ENCODE measurements at places on chromosomes 7 and 10.

DNA sequence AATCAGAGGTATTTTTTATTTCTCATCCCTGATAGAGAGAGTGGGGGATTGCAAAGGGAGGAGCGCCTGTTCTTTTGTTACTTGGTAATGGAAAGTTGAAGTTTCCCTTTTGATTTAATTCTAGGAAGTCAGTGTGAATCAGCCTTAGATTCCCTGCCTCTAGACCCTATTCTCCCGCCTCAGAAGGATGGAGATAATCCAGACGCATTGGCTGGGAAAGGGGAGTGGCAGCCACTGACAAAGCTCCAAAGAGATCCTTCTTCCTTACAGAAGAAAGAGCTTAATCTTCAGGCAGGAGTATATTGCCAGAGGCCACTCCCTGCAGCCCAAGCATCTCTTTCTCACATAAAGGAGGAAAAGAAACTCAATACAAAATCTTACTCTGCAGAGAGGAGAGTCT is 122.3 kb upstream of the GALNT17 start:
- DNase-seq: no peak

DNA sequence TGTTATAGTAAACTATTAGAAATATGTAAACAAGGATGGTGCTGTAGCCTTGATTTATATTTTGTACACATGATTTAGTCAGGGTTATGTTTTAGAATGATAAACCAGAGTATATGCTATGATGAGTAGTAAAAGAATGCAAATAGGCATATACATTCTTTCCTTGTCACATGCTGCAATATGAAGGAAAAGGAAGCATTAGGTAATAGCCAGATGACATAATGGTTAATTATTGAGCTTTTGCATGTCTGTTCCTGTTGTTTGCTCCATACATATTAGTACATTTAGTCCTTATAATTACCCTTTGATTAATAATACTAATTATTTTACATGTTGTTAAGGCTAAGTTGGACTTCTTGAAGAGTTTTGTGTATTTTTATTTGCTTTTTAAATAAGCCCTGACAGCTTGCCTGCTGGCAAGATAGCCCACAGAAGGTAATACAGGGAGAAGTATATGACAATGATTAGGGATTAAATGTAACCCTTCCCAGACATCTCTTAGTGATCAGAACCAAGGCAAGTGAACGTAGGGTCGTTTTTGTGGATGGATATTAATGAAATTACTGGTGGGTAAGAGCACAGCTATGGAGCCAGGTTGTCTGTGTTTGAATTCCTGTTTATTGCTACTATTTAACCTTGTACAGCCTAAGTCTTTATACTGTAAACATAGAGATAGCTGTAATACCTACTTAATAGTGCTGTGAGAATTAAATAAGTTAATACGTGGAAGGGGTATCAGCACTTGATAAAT is 68.4 kb downstream of the PHTF2 start:
- DNase-seq: no peak

DNA sequence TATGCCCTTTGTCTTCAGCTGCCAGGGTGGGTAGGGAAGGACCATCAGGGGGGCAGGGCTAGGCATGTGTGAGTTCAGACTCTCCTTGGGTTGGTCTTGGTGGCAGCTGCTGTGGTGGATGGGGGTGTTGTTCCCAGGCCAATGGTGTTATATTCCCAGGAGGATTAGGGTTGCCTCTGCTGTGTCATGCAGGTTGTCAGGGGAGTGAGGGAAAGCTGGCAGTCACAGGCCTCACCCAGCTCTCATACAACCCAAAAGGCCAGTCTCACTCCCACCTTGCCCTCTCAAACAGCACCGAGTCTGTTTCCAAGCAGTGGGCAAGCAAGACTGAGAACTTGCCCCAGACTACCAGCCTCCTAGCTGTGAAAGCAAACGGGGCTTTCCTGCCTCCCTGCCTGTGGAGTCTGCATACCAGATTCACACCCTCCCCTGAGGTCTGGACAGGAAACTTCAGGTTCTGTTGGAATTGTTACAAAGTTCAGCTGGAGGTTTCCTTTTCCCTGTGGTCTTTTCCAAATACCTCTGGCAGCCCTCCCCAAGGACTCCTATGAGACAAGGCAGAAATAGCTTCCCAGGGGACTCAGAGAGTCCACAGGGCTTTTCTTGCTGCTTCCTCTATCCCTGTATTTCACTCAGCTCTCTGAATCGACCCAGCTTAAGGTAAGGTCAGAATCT is 1.4 kb downstream of the HYAL4 start:
- peak; percentile 39 for DNase-seq

DNA sequence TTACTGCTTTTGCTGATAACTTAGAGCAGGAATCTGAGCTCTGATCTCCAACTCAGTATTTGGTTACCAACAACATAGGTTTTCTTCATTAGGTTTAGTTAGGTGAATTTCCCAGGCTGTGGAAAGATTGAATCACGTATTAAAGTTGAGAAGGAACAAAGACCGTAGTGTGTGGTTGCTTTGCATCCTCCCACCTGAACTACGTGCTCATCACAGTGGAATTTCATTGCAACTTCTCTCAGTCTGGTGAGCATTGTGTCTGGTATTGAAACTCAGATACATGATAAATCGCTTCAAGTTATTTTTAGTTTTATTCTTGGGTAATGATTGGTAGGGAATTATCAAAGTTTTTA is 139.4 kb upstream of the AKR1E2 start:
- no peak for DNase-seq

DNA sequence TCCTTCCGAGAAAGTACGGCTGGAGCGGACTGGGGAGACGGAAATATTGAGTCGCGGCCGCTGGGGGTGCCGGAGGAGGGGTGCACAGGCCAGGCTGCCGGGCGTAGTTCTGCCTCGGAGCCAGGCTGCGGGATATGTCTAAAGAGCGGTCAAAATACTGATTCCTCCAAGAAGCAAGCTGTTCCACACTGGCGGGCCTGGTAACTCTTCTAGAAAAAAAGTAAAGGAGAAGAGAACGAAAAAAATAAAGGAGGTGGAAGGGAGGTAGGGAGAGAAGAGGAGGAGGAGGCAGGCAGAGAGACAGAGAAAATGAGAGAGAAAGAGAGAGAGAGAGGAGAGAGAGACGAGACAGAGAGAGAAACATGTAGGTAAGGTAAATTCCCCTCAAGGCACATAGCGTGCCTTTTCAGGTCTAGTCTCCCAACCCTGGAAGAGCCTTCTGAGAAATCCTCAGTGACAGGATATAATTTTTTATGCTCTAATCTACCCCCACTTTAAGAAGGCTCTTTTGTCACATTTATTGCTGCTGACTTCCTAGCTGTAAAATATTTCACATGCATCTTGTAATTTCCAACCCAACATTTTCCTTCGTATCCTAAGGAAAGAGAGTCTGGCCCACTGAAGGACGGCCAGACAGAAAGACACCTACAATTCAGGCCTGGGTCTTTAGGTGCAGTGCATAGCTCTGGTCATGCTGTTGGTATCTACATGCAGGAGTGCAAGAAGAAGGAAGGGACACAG is 5.7 kb downstream of the DLX5 start:
- DNase-seq: no peak

GRCh38 chr7:119197877-119198527 is 973.5 kb downstream of the ANKRD7 start:
- no peak for DNase-seq

DNA sequence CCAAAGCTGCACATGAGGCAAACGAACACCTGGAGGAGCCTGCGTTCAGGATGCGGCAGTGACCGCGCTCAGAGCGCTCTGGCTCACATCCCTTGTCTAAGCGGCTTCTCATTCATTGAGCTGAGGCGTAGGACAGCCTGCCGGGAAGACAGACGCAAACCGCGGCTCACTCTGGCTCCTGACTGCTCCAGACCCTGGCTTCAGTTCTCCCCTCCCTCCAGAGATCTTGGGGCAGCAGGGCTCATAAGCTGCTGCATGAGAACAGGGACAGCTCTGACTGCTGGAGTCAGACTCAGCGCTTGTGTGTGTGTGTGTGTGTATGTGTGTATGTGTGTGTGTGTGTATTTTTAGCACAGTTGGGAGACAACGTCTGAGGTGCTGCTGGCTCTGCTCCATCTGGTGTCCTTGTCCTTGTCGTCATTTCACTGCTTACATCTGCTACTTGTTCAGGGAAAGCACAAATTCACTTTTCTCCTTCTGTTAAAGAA is 15.8 kb upstream of the LYZL2 start:
- DNase-seq: peak; percentile 39

GRCh38 chr10:100330079-100330478 is at the start of gene PKD2L1:
TSS of gene PKD2L1 (minus strand) at chr10:100330228. CDS start at chr10:100330103, 125 bp downstream.
- no peak for DNase-seq

GRCh38 chr10:17024461-17024860 is 105.2 kb downstream of the CUBN start:
- no peak for DNase-seq

DNA sequence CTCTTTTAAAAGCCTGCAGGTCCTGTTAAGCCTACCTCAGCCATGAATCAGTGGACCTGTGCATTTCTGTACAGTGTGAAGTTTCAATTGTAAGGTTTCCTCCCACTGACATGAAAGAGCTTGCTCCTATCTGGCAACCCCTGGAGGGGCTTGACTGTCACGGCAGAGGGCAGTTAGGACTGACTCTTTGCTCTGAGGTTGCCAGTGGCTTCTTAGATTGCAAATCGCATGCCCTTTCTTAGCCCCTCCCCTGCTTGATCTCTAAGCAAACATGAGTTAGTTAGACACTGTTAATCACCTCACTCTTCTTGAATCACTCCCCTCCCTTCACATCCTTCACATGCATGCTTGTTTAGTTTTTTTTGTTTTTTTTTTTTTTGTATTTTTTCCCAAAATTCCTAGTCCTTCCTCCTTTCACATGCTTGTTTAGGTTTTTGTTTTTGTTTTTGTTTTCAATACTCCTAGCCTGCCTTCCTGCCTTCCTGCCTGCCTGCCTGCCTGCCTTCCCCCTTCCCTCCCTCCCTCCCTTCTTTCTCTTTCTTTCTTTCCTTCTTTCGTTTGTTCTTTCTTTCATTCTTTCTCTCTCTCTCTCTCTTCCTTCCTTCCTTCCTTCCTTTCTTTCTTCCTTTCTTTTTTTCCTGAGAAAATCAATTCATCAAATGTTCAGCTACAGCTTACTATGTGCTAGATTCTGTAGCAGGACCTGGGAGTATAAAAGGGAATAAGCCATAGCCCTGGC is 6.0 kb upstream of the HIPK2 start:
- DNase-seq: no peak

DNA sequence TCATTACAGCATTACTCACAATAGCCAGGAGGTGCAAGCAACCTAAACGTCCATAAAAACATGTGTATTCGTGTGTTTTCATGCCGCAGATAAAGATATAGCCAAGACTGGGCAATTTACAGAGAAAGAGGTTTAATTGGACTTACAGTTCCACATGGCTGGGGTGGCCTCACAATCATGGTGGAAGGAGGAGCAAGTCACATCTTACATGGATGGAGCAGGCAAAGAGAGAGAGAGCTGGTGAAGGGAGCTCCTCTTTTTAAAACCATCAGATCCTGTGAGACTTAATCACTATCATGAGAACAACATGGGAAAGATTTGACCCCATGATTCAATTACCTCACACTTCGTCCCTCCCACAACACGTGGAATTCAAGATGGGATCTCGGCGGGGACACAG is 33.0 kb downstream of the PDLIM1 start:
- no peak for DNase-seq

GRCh38 chr7:82335001-82335400 is 108.6 kb downstream of the CACNA2D1 start:
- no peak for DNase-seq

- no peak for DNase-seq
Measured at GRCh38 chr7:139582671-139583155, 59.2 kb downstream of the CLEC2L start.

DNA sequence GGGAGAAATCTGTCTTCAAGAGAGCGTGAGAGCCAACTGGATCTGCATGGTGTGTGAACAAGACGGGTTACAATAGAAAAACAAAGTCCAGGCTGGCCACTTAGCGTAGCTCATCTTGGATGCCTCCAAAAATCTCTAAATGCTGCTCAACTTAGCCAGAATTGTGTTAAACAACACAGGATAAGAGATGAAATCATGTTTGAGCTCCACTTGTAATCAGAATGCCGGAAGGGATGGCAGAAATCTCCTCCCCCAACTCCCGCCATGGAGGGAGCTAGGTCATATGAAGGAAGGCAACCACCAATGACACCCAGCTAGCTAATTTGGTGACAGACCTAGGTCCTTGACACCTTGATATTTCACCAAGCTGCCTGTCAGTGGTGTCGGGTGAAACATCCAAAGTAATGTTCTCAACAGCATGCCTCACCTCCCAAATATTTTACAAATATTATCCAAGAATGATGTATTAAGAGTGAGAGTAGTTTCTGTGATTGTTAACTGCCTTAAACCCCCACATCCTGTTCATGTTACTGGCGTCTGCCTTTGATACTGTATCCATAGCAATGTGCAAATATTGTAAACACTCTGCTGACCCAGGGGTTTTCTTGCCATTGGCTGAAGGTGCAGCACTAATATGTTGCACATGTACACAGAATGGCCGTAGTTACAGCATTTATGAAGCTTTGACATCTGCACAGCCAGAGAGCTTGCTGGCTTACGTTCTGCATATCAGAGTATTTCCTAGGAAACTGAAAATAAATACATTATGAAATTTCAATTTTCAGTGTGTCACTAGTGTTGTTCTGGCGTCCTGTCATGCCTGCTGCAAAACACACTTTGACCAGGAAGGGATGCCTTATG is 25.8 kb downstream of the TMEM254 start:
- no peak for DNase-seq

GRCh38 chr7:80443325-80443724 is 68.5 kb downstream of the GNAT3 start:
- DNase-seq: no peak

DNA sequence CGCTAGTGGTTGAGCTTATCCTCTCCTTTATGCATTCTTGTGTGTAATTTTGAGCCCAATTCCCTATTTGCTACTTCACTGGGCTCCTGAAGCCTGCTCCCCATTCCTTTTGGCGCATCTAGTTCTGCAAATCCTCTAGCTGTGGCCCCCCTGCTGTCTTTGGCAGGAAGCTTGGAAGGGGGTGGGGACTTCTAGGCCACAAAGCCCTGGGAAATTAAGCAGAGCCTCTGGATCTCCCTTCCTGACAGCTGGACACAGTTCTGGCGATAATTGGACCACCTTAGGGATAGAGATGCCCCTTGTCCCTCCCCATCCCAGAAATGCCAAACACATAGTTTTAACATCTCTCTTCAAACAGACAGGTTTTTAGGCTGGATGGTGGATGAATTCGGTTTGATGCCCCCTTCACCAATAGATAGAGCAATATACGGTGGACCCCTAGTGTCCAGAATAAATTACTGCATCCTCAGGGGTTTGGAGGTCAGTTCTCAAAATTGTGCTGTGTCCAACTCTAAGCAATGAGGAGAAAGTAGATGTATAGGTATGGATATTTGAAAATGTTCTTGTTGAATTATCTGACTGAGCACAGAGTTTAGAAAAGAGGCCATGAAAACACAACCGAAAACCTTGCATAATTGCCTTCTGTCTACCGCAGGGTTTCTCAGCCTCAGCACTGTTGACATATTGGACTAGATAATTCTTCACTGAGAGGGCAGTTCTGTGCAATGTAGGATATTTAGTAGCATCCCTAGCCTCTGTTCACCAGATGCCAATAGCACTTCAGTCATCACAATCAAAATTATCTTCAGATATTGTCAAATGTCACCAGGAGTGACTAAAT is 75.5 kb downstream of the PAPSS2 start:
- DNase-seq: peak; percentile 4

Data from NCI-H524 (cell line).